ENCODE measurements at places on chromosomes 12 and 14. TPM values are rescaled to one million over a fixed set of nuclear protein-coding genes. Genes with fewer than 3 reads are reported as not detected.

DNA sequence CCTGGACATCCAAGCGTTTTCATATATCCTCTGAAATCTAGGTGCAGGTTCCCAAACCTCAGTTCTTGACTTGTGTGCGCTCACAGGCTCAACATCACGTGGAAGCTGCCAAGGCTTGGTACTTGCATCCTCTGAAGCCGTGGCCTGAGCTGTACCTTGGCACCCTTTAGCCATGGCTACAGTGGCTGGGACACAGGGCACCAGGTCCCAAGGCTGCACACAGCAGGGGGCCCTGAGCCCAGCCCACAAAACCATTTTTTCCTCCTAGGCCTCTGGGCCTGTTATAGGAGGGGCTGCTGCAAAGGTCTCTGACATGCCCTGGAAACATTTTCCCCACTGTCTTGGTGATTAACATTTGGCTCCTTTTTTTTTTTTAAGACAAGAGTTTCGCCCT, 11.6 kb upstream of the FAM177A1 start:
- DNase-seq = no peak

GRCh38 chr12:23197266-23197665, 572.3 kb downstream of the ETNK1 start:
- DNase-seq = no peak

DNA sequence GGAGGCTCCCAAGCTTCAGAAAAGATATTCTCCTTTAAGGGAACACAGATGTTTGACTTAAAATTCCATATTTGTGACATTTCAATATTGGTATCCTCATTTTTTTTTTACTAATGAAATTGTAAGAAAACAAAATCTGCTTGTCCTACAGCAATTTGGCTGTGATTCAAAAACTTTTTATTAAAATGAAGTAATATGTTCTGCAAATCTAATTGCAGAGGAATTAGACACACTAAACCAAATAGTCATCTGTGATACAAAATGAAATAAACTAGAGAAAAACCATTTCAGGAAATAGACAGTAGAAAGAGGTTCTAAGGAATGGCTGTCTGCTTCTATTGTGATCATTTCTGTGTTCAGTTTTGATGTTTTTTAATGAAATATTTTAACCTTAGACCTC, 50.1 kb upstream of the HIF1A start:
- DNase-seq = no peak

Gene DCD
- polyA plus RNA-seq = not detected
